ENCODE measurements at places on chromosomes 1 and 21. TPM values are rescaled to one million over a fixed set of nuclear protein-coding genes. Genes with fewer than 3 reads are reported as not detected.

RBM8A gene
- 81.1 TPM for total RNA-seq

OR6K3 gene
- total RNA-seq, result not detected

MSH4 gene
- total RNA-seq, result 1.6 TPM

RGS13 gene
- not detected for total RNA-seq

CCDC24 gene
- 5.3 TPM for total RNA-seq

EDN2 gene
- not detected for total RNA-seq

KCND3 gene
- total RNA-seq, result 10.6 TPM

LRRN2 gene
- 7.7 TPM for total RNA-seq

SPRR5 gene
- not detected for total RNA-seq

MYOC gene
- under 0.01 TPM for total RNA-seq

GATAD2B gene
- total RNA-seq, result 15.5 TPM

CLCNKA gene
- 0.41 TPM for total RNA-seq

PTGER3 gene
- 2.4 TPM for total RNA-seq

TNNT2 gene
- total RNA-seq, result not detected

RGL1 gene
- 40.4 TPM for total RNA-seq

CFHR5 gene
- not detected for total RNA-seq

SLC22A15 gene
- 11.4 TPM for total RNA-seq

TSTD1 gene
- total RNA-seq, result 32.6 TPM

MPL gene
- not detected for total RNA-seq

TAS1R1 gene
- total RNA-seq, result not detected

MYCL gene
- 9.4 TPM for total RNA-seq

SMIM1 gene
- not detected for total RNA-seq

C1orf87 gene
- not detected for total RNA-seq

ESRRG gene
- 8.6 TPM for total RNA-seq

GUCA2B gene
- not detected for total RNA-seq

PKP1 gene
- under 0.01 TPM for total RNA-seq

SAMD13 gene
- 5.3 TPM for total RNA-seq

OR2T35 gene
- total RNA-seq, result under 0.01 TPM

APOBEC4 gene
- not detected for total RNA-seq

NUDT4B gene
- 15.9 TPM for total RNA-seq

ALX3 gene
- total RNA-seq, result 0.41 TPM

AKT3 gene
- 249 TPM for total RNA-seq

C8A gene
- not detected for total RNA-seq

OR2T33 gene
- total RNA-seq, result not detected

WDR4 gene
- 10.2 TPM for total RNA-seq

FCGR1A gene
- total RNA-seq, result 3.3 TPM

MIXL1 gene
- not detected for total RNA-seq

NEXN gene
- total RNA-seq, result under 0.01 TPM

DHCR24 gene
- 47.3 TPM for total RNA-seq

PAFAH2 gene
- 2.4 TPM for total RNA-seq

RGS7 gene
- 20.0 TPM for total RNA-seq

SNIP1 gene
- total RNA-seq, result 29.8 TPM

AIRE gene
- total RNA-seq, result 0.41 TPM

TRIM63 gene
- total RNA-seq, result not detected

FAM151A gene
- not detected for total RNA-seq

IFI44L gene
- 7.3 TPM for total RNA-seq

S100A14 gene
- total RNA-seq, result not detected

RCOR3 gene
- total RNA-seq, result 40.4 TPM

GBP5 gene
- total RNA-seq, result under 0.01 TPM

IGSF8 gene
- 48.5 TPM for total RNA-seq

SLC45A3 gene
- 2.0 TPM for total RNA-seq

NUDC gene
- 17.1 TPM for total RNA-seq

ABCG1 gene
- total RNA-seq, result 13.0 TPM

TNFRSF25 gene
- 9.0 TPM for total RNA-seq

DDR2 gene
- total RNA-seq, result 4.1 TPM

CD52 gene
- not detected for total RNA-seq

TMEM52 gene
- 1.6 TPM for total RNA-seq

NIPAL3 gene
- 13.5 TPM for total RNA-seq

Data from frontal cortex (tissue), 4 donors.